Foreskin fibroblast (primary cell): ENCODE measurements at places on chromosomes 5 and 9.

GRCh38 chr9:136915632-136916329, 28.8 kb downstream of the FBXW5 start:
- no peak for DNase-seq

DNA sequence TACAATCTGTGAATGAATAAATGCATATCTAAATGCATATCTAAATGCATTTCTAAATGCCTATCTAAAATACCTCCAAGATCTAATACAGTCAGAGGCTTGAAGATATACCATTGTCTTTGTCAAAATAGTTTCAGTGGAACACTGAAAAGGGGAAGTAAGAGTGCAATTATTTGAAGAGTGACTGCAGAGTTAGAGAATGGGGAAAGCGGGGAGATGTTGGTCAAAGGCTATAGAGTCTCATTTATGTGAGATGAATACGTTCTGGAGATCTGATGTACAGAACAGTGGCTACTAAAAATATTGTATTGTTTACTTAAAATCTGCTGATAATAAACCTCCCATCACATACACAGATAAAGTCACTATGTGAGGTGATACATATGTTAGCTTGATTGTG, 1126.2 kb upstream of the CDH9 start:
- no peak for DNase-seq

GRCh38 chr9:1721196-1721595, 294.0 kb upstream of the SMARCA2 start:
- no peak for DNase-seq

- DNase-seq = no peak
Measured at GRCh38 chr9:128628471-128629048, 28.1 kb downstream of the DYNC2I2 start.

GRCh38 chr5:39381376-39381775, 17.1 kb upstream of the C9 start:
- DNase-seq = no peak

- no peak for DNase-seq
Measured at GRCh38 chr9:127182901-127183746, 60.7 kb upstream of the ANGPTL2 start.
